ENCODE measurements at places on chromosomes 4 and X.

DNA sequence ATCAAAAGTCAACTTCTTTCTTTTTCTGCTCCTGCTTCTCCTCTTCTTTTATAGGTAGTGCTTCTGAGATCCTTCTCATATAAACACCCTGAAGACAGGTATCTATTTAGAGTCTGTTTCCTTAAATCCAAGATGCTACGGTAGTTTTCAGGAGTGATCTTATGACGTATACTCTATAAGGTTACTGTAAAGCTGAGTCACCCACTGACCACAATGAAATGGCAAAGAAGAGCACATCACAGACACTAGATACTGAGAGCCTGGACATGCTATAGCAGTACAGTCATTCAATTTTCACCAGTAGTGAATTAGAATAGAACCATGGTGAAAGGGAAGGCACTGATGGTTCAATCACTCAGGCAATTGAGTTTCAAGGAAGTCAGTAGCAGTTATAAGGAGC, 412.5 kb downstream of the ADAM29 start:
- no peak for DNase-seq

GRCh38 chrX:100871594-100872560, 2.3 kb downstream of the NOX1 start:
- DNase-seq, result no peak

GRCh38 chrX:17206584-17206983, 168.4 kb upstream of the NHS start:
- DNase-seq, result no peak

- DNase-seq, result no peak
These were observed 26.4 kb downstream of the NOP14 start for GRCh38 chr4:2936773-2937145.

DNA sequence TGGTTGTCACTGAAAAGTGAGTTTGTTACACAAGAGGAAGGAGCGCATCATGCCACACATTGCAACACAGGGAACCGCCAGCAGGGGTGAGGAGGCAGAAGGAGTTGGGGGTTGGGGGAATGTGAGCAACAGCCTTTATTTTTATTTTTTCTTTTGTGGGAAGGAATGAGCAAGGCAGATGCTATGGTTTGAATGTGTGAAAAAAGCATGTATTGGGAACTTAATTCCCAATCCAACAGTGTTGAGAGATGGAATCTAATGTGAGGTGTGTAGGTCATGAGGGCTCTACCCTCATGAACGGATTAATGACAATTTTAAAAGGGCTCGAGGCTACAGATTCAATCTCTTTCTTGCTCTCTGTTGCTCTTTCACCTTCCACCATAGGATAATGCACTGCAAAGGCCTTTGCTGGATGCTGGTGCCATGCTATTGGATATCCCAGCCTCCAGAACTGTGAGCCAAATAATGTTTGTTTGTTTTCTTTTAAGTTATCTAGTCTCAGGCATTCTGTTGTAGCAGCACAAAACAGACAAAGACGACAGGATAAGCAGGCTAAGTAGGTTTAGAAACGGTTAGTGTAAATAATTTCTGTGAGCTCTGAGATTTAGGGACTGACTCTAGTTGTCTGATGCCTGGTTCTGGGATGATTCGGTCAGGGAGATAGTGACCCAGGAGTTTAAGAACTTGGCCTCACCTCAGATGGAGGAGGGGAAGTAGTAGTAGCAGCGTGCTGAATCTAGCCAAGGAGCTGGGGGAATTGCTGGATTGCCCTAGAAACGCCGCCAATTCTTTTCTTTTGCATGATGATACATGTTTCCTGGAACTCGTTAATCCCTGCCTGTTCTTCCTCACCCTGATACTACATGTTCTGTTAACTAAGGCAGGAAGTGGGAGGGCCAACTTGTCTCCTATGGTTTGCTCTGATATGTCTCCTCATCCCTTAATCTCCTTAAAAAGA, 156.6 kb upstream of the CTSO start:
- no peak for DNase-seq

- DNase-seq, result no peak
These were observed 147.7 kb downstream of the CPEB2 start for GRCh38 chr4:15149839-15150592.

GRCh38 chrX:2311501-2311900, 189.3 kb downstream of the DHRSX start:
- DNase-seq, result no peak

- no peak for DNase-seq
These were observed 17.0 kb upstream of the NELFA start for GRCh38 chr4:2025817-2026216.

GRCh38 chrX:82961129-82961528, 547.0 kb upstream of the POU3F4 start:
- no peak for DNase-seq

- DNase-seq, result no peak
These were observed 46.2 kb downstream of the FAM9B start for GRCh38 chrX:8987672-8988250.

- DNase-seq, result no peak
These were observed 42.8 kb downstream of the TENM3 start for GRCh38 chr4:182286035-182286434.

GRCh38 chr4:187811591-187811990, 184.0 kb upstream of the ZFP42 start:
- DNase-seq, result no peak

DNA sequence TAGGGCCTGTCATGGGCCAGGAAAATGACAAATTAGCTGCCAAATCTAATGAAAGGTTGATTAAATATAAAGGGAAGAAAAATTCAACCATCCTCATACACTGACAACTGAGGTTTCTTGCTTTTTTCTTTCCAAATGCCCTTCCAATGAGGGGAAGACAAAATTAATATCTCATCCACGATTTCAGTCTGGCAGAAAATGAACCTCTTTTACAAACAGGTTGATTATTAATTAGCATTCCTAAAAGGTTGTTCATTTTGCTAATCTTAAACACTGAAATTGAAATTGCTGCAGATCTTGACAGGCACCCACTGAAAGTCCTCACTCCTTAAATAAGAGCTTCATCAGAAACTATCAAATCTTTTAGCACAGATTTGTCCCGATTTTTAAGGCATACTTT, 45.5 kb downstream of the NPFFR2 start:
- no peak for DNase-seq

DNA sequence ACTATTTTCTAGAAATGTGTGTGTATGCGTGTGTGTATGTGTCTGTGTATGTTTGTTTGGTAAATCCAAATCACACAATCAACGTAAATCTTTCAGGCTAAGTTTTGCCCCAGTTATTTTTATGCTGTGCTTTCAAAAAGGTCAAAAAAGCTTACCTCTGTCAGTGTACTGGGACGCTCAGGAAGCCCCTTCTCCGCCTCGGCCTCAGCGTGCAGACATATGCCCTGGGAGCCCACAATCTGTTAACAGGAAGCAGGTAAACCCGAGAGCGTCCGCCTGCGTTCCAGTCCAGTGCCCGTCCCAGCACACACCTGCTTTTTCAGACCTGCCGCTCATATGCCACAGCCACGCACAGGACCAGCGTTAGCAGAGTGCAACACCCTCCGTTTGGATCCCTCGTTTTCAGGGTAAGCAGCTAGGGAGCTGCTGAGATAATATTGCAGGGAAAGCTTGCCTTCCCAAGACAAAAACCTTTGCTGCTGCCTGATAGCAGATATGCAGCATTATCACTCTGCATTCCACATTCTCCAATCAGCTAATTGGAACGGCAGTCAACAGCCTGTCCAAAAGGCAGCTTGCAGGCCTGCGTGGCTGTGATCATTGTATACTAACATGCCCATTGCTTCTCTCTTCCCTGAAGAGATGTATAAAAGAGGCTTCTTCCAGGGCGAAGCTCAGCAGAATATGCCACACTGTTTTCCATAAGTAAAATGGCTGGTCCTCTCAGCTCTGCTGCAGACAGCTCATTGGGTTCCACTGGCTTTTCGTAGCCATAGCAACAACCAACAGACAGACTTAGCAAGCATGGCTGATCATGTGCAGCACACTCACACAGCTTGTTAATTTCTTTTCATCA, at the start of gene SORBS2:
TSS of gene SORBS2 (minus strand) at position 686 of the 856 bp plus-strand sequence. CDS start 121,623 bp downstream, outside the sequence.
- peak; percentile 13 for DNase-seq

- no peak for DNase-seq
These were observed 389.4 kb downstream of the GALNTL6 start for GRCh38 chr4:172202480-172203076.

GRCh38 chr4:176499518-176499917, 179.8 kb downstream of the SPCS3 start:
- DNase-seq, result no peak

DNA sequence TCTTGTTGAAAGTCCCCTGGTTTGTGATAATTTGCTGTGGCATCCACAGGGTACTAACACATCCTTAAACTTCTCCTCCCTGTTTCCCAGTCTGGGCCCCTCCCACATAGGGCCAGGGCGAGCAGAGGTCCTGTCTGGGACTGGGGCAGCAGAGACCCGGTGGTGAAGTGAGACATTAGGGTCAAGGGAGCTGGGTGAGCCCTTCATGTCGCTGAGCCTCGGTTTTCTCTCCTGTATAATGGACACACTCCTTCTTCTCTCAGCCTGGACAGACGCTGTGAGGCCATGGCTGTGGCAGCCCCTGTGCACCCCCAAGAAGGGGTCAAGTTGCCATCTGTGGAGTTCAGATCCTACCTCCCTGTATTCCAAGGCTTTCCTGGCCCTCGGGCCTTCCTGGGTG, 33.0 kb upstream of the HMX1 start:
- no peak for DNase-seq

DNA sequence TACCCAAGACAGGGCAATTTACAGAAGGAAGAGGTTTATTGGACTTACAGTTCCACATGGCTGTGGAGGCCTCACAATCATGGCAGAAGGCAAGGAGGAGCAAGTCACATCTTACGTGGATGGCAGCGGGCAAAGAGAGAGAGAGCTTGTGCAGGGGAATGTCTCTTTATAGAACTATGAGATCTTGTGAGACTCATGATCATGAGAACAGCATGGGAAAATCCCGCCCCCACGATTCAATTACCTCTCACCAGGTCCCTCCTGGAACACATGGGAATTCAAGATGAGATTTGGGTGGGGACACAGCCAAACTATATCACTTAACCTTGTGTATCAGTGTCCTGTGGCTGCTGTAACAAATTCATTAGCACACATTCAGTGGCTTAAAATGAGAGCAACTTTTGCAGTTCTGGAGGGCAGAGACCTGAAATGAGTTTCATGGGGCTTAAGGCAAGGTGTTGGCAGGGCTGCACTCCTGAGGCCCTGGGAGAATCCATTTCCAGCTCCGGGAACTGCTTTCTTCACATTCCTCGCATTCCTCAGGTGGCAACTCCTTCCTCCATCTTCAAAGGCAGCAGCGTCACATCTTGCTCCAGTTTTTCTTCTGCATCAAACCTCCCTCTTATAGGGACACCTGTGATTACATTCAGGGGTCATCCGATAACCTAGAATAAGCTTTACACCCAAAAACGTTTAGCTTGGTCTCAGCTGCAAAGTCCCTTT, 22.3 kb upstream of the NSG1 start:
- DNase-seq, result no peak

DNA sequence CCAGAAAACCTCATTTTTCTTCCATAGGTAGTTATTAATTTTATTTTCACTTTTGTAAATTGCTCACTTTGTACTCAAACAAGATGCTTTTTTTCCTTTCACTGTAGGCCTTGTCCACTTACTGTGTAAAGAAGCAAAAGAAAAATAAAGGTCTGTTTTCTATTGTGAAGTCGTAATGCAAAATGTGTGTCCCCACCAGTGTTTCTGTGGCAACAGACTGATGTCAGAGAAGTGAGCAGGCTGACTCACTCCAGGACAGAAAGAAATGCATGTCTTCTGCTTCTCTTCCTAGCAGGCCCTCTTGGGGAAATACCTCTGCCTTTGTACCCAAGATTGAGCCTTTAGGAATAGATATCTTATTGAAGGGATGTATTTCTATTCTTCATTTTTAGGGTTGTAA, 30.3 kb downstream of the INPP4B start:
- no peak for DNase-seq

DNA sequence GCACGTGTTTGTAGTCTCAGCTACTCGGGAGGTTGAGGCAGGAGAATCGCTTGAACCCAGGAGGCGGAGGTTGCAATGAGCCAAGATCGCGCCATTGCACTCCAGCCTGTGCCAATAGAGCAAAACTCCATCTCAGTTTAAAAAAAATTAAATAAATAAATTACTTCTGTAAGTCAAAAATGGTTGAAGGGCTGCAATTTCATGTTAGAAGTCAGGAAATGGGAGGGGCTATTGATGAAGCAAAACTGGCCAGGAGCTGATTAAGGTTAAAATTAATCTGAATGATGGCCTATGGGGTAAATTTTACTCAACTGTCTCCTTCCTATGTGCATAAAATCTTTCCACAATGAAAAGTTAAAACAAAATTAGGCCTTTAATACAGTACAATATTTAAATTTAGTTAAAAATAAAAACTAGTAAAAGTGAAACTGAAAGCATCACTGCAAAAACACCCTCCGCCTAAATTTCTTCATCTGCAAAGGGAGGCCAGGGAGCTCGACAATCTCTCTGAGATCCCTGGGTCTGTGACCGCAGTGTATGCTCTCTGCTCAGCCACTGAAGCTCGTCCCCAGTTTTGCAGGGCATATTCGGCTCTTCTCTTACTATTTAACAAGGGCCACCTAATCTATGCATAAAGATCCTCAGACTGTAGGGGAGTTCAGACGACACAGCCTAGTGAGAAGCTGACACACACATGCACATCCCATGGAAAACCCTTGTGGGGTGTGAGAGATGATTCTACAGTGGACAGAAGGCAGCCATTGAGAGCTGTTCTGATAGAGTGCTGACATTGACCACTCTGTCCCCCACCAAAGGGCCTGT, 57.2 kb downstream of the IRF2 start:
- no peak for DNase-seq

DNA sequence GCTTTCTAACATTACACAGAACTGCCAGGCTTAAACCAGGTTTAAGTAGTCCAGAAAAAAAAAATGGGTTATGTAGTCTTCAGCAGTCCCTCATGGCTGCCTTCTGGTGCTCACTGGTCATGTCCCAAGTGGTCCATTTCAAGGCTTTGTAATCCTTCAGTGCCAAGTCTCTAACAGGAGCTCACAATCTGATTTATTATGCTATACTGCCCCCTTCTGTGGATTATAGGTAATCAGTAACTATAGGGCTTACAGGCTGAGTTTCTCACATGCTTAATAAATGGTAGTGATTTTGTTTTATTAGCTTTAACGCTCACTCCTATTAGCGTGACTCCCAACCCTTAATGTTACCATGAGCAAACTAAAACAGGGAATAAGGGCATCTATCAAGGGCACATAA, 92.5 kb upstream of the EDA2R start:
- DNase-seq, result no peak

GRCh38 chr4:146949559-146949958, 3.9 kb upstream of the TTC29 start:
- no peak for DNase-seq

DNA sequence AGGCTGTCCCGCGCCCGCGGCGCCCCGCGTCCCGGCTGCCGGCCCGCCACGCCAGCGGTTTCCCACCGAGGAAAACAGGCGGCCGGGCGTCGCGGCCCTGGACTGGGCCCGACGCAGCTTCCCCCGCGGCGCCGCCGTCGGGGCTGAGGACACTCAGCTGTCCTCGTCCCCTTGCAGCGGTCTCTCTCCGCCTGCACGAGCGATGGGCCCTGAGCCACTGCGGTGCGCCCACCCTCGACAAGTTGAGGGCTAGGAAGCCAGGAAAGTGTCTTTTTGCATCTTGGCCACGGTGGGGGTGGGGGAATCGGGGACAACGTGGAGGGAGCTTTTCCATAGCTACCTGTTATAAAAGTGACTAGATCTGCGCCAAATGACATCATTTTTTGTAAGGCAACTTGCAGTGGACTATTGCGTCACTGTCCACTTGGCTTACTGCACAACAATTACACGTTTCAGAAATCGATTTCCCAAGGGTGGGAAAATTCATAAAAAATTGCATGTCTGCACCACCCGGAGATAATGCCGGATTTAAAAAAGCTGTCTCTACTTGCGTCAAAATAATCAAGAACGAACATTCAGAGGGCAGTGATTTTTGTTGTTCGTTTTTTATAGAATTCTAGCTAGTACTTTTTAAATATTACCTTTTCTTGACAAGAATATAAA, 1.1 kb downstream of the KLHL15 start:
- DNase-seq, result no peak

Data from DMS 273 treated with DMSO at 0.1 percent for 48 hours (cell line).